ENCODE measurements at places on chromosomes 2 and 18. TPM values are rescaled to one million over a fixed set of nuclear protein-coding genes. Genes with fewer than 3 reads are reported as not detected.
A peak's percentile ranks its signal among the peaks of the same experiment; 100 is the strongest.

- DNase-seq: no peak
Measured at GRCh38 chr18:1075322-1075721, 170.7 kb downstream of the ADCYAP1 start.

GRCh38 chr2:43989545-43989944, 6.2 kb downstream of the LRPPRC start:
- no peak for DNase-seq

GRCh38 chr18:10455726-10456453, 1.5 kb downstream of the APCDD1 start:
- DNase-seq: no peak

- DNase-seq: no peak
Measured at GRCh38 chr2:189113963-189114362, 65.6 kb downstream of the COL5A2 start.

GRCh38 chr2:135121016-135121657, 69.0 kb downstream of the RAB3GAP1 start:
- DNase-seq: no peak

GRCh38 chr2:37550190-37550589, 121.3 kb downstream of the CDC42EP3 start:
- DNase-seq: no peak

- no peak for DNase-seq
Measured at GRCh38 chr2:216344950-216345300, 27.4 kb downstream of the MARCHF4 start.

DNA sequence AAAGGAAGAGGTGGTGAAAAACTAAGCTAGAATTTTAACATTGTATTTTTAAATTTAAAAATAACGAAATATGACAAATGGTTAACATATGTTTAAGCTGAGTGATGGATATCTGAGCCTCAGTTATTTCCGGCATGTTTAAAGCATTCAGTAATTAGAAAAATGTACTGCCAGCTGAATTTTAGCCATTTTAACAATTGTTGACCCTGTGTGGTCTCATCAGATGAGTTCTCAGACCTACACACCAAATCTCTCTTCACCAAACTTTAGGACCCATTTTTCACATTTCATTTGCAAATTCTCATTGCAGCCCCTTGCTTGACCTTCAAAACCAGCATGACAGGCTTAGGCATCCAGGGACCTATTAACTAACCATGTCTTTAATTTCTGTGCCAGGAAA, 91.5 kb upstream of the RGPD4 start:
- no peak for DNase-seq

- DNase-seq: no peak
Measured at GRCh38 chr2:229405796-229406195, 134.7 kb upstream of the PID1 start.

GRCh38 chr2:121450301-121450700, 80.4 kb upstream of the RNU4ATAC start:
- no peak for DNase-seq

DNA sequence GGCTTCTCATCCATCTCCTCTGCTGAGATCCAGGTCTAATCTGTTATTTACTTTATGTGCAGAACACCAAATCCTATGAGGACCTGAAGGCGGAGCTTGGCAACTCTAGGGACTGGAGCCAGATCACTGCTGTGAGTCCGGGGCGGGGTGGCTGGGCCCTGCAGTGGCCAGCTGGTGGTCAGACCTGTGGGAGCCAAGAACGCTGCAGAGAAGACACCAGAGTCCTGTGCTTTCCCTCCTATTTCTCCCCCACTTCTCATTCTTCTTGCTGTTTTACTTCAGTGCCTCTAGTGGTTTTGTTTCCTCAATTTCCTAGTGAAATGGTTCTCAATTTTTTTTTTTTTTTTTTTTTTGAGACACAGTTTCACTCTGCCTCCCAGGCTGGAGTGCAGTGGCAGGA, 19.7 kb downstream of the VIL1 start:
- DNase-seq: no peak

- no peak for DNase-seq
Measured at GRCh38 chr18:69787825-69788547, 159.7 kb downstream of the CD226 start.

GRCh38 chr2:7165736-7166135, 248.5 kb downstream of the RNF144A start:
- DNase-seq: no peak

DNA sequence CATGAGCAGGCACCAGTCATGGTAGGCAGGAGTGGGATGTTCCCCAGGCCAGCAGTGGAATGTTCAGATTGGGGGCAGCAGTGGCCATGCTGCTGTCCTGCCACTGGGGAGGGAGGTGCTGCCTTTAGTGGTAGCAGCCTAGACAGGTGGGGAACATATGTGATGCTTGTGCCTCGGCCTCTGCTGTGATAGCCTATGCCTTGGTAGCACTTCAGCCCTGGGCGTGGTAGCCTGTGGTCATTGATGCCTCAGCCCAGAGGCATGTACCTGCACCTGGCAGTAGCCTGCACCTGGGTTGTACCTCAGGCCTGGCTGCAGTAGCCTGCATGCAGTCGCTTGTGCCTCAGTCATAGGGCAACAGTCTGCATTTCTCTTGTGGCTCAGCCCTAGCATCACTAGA, 7.1 kb downstream of the RFTN2 start:
- DNase-seq: no peak

- DNase-seq: no peak
Measured at GRCh38 chr2:436205-436604, 148.3 kb upstream of the ALKAL2 start.

DNA sequence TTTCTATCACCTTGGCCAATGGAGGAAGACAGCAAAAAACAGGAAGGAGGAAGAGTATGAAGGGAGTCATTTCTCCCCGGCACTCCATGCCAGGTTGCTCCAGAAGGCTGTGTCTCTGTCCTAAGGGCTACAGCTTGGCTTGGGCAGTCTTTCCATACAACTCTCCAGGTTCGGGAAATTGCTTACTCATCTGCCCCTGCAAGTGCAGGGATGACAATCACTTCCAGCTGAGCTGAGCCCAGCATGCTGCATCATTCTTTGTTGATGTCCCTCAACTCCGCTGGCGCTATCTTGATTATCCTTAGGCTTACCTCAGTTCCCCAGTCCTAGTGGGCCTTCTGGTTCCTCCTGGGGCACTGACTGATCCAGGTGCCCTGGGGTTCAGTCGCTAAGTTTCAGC, 86.9 kb upstream of the COPS8 start:
- DNase-seq: no peak

DNA sequence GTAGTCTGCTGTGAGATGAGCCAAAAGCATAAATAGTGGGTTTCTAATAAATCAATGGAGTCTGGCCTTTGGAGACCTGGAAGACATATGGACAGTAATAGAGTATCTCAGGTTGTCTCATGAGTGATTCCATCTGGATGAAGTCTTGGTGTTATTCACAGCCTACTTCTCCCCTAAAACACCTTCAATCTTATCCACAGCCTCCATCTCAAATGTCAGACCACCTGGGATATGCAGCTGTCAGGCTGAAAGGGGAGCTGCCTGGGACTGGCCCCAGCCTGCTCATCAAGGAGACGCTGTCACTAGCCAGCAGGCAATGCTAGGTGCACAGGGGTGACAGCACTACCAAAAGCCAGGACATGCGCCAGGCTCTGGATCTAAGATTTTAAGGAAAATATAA, 684.0 kb upstream of the ZEB2 start:
- peak; percentile 50 for DNase-seq

DNA sequence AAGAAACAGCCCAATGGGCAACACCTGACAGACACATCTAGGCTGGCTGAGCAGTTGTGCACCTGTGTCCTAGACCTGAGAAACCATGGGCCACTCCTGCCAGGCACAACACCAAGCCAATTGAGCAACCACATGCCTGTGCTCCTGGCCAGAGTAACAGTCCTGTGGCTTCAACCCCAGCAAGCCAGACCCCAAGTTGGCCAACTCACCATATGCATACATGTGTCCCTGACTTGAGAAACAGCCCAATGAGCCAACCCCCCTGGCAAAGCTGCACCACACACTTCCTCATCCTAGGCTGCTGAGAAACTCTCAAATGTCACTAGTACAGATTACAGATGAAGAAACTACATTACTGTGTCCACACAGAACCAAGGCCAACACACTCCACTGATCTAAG, 36.6 kb downstream of the USP34 start:
- no peak for DNase-seq

DNA sequence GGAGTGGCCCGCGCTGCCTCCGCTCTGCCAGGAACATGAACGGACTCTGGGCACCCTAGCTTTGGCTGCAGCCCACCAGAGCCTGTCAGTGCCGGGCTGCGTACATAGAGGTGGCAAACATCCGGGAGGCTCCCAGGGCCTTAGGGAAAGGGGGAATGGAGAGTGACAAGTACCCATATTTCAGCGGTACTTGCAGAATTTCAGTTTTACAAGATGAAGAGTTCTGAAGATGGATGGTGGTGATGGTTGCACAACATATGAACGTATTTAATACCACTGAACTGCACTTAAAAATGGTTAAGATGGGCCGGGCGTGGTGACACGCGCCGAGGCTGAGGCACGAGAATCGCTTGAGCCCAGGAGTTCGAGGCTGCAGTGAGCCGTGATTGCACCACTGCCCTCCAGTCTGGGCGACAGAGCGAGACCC, 873 bp downstream of the MTHFD2 start:
- DNase-seq: no peak

DNA sequence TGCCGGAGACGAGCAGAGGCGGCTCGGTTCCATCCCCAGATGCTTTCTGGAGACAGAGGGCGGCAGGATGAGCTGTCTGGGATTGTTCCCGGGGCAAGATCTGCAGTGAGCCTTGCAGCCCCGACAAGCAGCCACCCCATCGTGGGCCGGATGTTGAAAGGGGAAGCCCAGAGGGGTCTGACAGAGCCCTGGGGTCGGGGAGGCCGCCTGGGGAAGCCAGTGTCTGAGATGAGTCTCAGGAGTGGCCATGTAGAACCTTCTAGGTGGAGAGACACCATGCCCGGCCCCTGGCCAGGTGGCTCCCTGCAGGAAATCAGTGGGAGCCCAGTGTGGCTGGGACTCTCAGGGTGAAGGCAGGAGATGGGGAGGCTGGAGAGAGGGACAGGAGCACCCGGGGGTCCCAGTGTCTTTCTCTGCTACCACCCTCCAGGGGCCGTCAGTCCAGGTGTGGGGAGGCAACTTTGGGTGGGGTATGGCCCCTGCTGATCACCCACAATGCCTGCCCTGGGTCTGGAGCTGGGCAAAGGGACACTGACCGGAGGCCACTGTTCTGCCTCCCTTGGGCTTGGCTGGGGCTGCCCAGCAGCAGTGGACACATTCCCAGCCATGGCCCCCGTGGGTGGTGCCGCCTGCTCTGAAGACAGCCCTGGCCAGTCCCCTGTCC, 128.3 kb upstream of the HS6ST1 start:
- no peak for DNase-seq

The NYAP2 gene
- polyA plus RNA-seq: 0.05 TPM

The MYOM1 gene
- 8.1 TPM for polyA plus RNA-seq

The ELOA2 gene
- not detected for polyA plus RNA-seq

The CCDC178 gene
- polyA plus RNA-seq: 2.4 TPM

The DCDC2C gene
- polyA plus RNA-seq: 0.56 TPM

The CRACDL gene
- polyA plus RNA-seq: 2.8 TPM

The IWS1 gene
- polyA plus RNA-seq: 72.0 TPM

The CTIF gene
- 26.5 TPM for polyA plus RNA-seq

The L3MBTL4 gene
- polyA plus RNA-seq: 6.3 TPM

The CASP8 gene
- 15.3 TPM for polyA plus RNA-seq

The MROH2A gene
- 0.26 TPM for polyA plus RNA-seq

The REG1B gene
- polyA plus RNA-seq: not detected

The C2orf66 gene
- polyA plus RNA-seq: 0.22 TPM

The RTP5 gene
- polyA plus RNA-seq: not detected

The GPR45 gene
- polyA plus RNA-seq: 0.11 TPM

The FRZB gene
- polyA plus RNA-seq: 10.0 TPM

The ATP6V1C2 gene
- polyA plus RNA-seq: 11.3 TPM

The MATN3 gene
- polyA plus RNA-seq: 4.3 TPM

All from renal cortex interstitium (tissue), 15 donors.